ENCODE measurements at places on chromosomes 16 and 17.

- DNase-seq: no peak
Observed at GRCh38 chr17:36602030-36602748, 806 bp downstream of the MRM1 start.

GRCh38 chr16:14041164-14041563 lies 30.0 kb upstream of the MRTFB start:
- DNase-seq: no peak

GRCh38 chr17:53472586-53472985 lies 350.1 kb upstream of the KIF2B start:
- no peak for DNase-seq

DNA sequence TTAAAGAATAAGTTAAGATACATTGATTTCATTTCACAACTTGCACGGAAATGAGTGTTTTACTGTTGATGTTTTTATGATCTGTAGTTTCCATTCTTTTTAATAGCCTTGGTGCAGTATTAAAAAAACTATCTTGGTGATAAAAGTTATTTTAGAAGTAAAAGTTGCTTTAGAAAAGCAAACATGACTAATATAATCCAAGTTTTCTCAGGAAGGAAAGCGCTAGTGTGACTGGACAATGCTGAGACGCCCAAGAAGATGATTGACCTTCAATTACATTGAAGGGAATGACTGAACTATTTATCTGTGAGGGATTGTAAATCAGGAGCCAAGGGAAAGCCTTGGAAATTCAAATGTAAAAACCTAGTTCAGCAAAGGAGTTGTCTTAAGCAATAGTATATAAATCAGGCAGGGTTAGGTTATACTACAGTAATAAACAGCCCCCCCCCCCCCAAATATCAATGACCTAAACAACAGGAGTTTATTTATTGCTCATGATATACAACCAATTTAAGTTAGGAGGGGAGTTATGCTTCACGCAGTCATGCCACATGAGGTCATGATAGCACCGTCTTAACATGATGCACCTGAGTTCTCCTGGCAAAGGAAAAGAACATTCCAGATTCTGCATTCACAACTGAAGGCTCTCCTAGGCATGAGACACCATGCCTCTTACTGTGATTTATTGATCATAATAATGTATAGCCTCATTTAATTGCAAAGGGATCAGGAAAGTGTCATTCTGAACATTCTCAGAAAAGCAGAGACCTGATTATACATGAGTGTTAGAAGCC lies 443.8 kb downstream of the CDH13 start:
- DNase-seq: no peak

DNA sequence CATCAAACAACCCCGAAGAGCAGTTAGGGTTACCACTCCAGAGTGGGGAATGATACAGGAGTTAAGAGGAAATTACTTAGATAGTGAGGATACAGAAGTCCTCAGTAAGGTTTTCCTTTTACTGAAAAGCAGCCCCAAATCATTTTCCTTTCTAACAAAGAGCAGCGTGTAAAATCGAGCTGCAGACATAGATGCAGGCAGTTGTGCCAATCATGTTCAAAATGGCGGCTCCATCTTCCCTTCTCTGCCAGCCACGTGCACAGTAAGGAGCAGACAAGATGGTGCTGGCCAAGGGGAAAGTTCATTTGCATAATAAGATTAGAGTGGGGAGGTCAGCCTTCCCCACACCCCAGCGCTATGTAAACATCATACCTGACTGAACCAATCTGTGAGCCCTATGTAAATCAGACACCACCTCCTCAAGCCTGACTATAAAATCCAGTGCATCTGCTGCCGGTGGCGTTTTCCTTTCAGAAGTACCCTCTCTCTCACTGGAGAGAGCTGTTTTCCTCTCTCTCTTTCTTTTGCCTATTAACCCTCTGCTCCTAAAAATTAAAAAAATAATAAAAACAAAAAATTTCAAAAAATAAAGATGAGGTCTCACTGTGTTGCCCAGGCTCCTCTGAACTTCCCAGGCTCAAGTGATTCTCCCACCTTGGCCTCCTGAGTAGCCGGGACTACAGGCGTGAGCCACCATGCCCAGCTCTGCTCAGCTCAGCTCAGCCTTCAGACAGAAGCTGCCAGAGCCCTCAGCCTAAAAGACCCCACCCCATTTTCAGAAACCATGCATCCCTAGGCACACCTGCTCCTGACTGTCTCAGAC lies 2.6 kb upstream of the SRL start:
- no peak for DNase-seq

DNA sequence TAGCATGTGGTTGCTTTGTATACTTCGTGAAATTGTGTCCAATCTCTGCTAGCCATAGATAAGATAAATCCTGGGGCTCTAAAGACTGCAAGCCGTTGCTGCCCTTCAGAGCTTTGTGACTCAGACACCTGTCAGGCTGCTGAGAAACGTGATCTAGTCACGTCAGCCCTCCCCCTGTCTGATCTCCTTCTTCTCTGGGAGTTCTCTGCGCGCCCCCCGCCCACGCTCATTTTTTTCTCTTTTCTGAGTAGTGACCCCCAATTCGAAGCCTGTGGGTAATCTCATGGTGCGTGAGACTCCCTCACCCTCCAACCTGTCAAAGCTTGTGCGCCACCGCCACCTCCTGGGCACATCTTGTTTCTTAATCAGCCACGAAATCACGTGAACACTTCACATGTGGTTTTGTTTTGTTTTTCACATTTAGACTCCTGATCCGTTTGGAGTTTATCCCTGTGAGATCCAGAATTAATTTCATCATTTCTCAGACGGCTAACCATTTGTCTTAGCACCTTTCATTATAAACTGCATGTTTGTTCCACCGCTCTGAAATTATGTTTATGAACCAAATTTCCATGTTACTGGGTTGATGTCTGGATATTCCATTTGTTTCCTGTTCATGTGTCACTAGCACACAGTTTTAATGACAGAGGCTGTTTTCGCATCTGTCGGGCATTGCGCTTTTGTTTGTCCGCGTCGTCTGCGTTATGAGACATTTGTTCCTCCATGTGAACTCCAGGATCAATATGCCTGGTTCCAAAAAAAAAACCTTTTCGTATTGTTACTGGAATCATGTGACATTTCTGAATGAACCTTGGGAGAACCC lies 977 bp upstream of the ZNF778 start:
- DNase-seq: no peak
